ENCODE measurements at places on chromosomes 5 and 9.

DNA sequence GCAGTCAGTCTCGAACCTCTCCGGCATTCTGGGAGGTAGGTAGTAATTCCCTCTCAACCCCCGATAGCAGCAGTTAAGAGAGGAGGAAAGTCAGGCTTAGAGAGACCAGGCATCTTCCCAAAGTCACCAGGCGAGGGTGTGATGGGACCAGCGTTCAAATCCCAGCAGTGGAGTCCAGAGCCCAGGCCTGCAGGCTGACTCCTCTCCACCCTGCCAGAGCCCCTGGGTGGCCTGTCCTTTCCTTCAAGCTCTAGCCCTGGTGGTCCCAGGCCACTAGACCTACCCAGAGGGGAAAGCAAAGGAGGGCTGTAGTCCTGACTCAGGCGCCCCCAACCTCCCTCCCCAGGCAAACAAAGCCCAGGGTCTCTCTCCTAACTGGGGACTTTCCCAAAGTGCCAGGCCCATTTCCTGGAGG lies 4.2 kb upstream of the NR5A1 start:
- DNase-seq, result no peak

DNA sequence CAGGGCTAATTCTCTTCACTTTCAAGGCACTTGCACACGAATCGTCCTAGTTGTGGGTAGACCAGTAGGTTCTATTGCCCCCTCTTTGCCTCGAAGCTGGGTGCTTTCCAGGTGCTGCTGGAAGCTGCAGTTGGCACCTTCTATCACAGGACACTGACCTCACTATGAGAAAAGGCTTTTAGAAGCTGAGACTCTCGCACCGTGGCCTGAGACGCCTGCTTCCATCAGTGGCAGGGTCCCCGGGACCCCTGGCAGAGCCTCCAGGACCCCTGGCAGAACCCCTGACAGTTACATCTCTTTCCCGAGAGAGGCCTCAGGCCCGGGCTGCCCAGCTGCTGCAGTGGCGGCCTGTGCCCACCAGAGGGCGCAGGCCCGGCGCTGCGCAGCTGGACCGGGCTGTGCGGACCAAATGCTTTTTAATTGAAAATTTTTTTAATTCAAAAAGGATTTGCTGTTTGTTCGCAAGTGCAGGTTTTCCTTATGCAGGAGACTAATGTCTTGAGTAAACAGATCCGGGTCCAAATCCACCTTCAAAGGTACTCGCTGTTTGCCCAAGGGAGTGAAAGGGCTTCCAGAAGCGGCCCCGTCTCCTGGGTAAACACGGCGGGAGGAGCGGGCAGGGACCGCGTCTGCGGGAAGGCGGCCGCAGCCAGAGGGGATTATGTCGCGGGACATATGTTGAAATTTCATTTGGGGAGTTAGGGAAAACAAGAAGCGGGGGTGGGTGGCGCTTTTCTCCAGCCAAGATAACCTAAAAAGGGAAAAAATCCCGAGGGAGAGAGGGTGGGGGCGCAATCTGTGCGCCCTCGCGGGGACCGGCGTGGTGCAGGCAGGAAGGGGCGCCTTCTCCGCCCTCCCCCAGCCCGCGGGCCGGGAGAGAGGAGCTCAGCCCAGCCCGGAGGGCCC lies 114.5 kb upstream of the LMX1B start:
- DNase-seq, result peak; percentile 28

- no peak for DNase-seq
Observed at GRCh38 chr9:98786750-98787510, 9.4 kb downstream of the ANKS6 start.

- no peak for DNase-seq
Observed at GRCh38 chr5:132204371-132205135, 23.1 kb downstream of the P4HA2 start.

DNA sequence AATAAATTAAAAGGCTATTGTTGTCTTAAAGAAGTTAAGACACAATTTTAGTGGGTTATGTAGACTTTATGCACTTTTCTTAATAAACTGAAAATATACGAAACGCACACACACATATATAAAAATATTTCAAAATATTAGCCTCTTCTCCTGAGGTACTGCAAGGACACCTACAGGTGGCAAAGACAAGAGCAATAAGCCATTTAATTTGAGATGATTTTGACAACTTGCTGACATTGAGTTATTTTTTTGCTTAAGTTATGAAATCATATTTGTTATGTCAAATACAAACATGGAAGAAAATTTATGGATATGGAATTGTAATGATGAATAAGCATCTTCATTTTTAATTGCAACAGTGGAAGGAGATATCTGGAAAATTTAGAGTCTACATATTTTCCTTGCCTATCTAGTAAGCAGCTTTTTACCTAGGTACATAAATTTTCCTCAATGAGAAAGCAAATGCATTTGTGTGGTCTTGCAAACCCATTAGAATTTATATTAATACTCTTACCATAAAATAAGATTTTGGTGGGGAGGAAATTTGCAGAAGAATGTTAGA lies 301.6 kb downstream of the ISL1 start:
- DNase-seq, result no peak

GRCh38 chr5:107869438-107870115 lies 198.8 kb upstream of the EFNA5 start:
- DNase-seq, result peak; percentile 83

DNA sequence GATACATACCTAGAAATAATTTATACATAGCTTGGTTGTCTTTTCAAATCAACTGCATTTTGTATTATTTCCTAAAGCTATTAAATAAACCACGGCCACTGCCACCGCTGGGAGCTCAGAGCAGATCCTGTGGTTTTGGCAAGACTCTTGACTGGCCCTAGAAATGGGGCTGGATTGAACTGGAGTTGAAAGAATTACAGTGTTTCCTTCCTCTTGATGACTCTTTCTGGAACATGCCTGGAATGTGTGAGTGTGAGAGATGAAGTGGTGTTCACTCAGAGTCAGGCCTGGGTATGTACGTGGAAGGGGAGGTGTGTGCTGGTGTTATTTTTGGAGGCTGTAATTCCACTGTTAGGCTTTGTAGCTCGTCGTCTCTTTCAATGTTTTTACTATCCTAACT lies 45.9 kb downstream of the TEK start:
- DNase-seq, result no peak

- DNase-seq, result no peak
Observed at GRCh38 chr5:1182633-1183423, 18.6 kb upstream of the SLC6A19 start.

DNA sequence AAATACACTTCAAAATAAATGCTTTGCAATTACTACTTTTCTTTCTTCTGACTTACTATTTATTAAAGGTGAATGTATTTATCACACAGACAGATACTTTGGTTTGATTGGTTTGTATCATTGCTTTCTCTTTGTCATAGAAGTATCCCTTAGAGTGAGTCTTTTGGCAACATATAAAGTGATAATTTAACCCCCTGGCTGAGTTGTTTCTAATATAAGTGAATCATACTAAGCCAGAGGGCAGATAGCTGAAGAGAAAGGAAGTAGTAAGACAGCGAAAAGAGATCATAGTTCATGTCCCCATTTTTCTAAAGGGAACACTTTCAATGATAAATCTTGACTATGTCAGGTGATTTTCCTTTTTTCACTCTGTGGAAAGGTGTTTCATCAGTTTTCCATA lies 38.6 kb downstream of the CAMK4 start:
- no peak for DNase-seq

- no peak for DNase-seq
Observed at GRCh38 chr5:65018763-65019162, 250.0 kb downstream of the CWC27 start.

DNA sequence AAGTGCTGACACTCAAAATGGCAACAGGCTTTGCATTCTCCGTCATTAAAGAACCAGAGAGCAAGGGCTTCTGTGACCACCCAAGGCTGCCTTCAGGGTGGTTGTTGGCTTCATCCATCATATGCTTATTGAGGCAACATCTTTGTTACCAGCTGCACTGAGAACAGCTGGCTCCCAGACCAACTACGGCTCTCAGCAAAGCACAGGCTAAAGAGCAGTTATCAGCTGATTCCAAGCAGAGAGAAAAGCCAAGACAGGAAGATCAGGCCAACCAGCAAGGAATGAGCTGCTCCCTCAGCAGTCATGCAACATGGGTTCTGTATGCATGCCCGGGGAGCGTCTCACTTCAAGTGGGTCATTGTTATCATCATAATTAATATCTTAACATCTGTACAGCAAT lies 358.9 kb downstream of the ACTL7B start:
- DNase-seq, result no peak

- DNase-seq, result no peak
Observed at GRCh38 chr5:179227229-179227579, 118.1 kb downstream of the ADAMTS2 start.

- no peak for DNase-seq
Observed at GRCh38 chr9:118336943-118337330, 632.7 kb downstream of the TLR4 start.

GRCh38 chr9:72203205-72203803 lies 54.1 kb downstream of the GDA start:
- peak; percentile 7 for DNase-seq

- DNase-seq, result peak; percentile 8
Observed at GRCh38 chr5:78930721-78931120, 54.4 kb downstream of the ARSB start.

DNA sequence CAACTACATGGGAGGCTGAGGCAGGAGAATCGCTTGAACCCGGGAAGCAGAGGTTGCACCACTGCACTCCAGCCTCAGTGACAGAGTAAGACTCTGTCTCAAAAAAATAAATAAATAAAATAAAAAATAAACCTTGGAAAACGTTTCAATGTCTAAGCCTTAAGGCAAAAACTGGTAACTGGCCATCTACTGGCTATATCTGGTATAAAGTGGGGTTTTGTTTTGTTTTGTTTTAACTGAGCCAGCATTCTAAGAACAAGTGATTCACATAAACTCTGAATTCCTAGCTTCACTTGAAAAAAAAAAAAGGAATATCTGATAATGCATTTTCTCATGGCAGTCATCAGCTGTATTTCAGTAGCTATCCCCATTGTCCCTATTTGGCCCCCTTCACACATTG lies 126.1 kb upstream of the EFNA5 start:
- peak; percentile 36 for DNase-seq

- DNase-seq, result peak; percentile 23
Observed at GRCh38 chr9:127423476-127423933, 677 bp upstream of the ZNF79 start.

DNA sequence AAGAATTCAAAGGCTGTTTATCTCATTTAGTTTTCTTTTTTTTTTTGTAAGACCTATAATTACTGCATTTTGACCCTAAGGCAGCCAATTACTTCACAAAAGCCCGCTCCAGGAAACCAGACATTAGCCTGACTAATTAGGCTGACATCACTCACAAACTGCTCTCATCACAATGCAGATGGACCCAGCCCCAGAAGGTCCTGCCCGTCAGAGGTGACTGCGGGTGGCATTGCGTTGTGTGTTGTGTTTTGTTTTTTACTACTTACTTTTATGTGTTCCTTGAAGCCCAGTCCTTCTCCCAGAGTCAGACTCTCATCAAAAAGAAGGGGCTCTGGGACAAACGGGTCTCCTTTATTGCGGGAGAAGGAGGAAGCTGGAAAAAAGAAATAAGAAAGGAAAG lies 172.2 kb downstream of the HSD17B3 start:
- no peak for DNase-seq

GRCh38 chr9:34089311-34089710 lies 37.2 kb downstream of the DCAF12 start:
- DNase-seq, result no peak

GRCh38 chr5:17184588-17184987 lies 32.8 kb upstream of the BASP1 start:
- no peak for DNase-seq

- DNase-seq, result no peak
Observed at GRCh38 chr5:157955541-157956172, 96.7 kb upstream of the CLINT1 start.

DNA sequence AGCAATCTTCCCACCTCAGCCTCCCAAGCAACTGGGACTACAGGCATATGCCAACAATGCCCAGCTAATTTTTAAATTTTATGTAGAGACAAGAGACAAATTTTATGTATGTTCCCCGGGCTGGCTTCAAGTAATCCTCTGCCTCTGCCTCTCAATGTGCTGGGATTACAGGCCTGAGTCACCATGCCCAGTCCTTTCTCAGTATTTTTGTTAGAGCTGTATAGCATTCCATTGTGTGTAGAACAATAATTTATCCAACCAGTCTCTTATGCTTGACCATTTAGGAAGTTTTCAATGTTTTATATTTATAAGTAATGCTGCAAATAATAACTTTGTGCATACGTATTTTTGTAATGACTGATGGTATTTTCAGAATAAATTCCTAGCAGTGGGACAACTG lies 38.9 kb upstream of the CTXN3 start:
- peak; percentile 5 for DNase-seq

DNA sequence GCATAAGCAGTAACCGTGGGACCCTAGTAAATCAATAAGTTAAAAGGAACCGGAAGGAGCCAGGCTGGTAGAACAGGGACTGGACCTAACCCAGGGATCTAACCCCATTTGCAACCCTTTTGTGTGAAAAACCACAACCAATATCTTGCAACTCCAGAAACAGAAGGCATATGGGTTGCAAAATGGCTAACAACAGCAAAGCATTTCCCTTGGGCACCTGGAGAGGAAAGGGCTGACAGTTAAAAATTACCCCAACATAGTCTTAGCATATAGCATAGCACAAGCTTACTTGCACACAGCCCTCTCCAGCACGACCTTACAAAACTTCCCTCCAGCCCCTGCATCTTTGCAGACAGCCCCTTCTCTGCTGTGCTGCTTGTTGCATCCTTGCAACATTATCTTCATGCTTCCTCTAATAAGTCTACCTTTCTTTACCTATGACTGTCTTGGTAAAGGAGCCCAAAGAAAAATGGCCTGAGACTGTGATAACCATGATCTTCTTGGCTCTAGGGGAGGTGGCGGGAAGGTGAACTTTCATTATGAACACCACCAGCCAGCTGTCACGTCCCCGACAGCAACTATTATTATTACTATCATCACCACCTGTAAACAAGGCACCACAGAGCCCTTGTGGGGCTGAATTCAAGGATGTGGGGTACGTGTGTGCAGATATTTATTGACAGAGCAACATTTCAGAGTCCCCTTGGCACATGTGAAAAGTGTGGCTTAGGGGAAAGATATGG lies 49.8 kb downstream of the PRRC1 start:
- DNase-seq, result no peak

DNA sequence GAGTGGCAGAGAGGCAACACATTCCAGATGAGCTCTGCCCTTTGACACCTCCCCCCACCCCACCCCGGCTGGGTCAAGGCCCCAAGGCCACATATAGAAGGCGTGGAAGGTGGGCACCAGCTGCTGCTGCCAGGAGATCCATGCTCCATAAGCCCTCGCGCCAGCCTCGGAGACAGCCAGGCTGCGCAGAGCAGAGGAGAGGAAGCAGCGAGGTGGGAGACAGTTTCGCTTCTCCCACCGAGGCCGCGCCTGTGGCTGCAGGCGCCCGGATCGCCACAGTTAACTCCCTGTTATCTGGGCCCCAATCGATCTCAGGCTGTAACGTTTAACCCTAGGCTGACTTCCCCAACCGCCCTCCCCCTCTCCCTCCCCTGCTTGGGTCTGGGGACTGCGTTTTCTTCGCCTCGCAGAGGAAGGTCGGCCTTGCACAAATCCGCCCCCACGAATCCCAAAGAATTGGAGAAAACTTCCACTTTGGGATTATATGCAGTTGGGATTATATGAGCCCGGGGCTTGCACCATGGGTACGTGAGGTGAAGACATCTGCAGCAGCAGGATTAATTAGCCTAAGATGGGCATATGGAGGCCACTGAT lies 1.1 kb upstream of the CXXC5 start:
- no peak for DNase-seq

- DNase-seq, result no peak
Observed at GRCh38 chr9:72334658-72335337, 30.2 kb downstream of the ZFAND5 start.

GRCh38 chr9:18457510-18457909 lies 16.4 kb upstream of the ADAMTSL1 start:
- peak; percentile 60 for DNase-seq

Measured in foreskin fibroblast (primary cell).